ENCODE measurements at places on chromosomes 4 and X. TPM values are rescaled to one million over a fixed set of nuclear protein-coding genes. Genes with fewer than 3 reads are reported as not detected.
A peak's percentile ranks its signal among the peaks of the same experiment; 100 is the strongest.

KCND1 gene
- total RNA-seq = 3.3 TPM

TXK gene
- 1.8 TPM for total RNA-seq

MCTS1 gene
- total RNA-seq = 68.7 TPM

GUCY1B1 gene
- 0.30 TPM for total RNA-seq

CNKSR2 gene
- total RNA-seq = 13.4 TPM

ANXA10 gene
- total RNA-seq = not detected

NUP54 gene
- 75.6 TPM for total RNA-seq

GRCh38 chrX:122941806-122942205 lies 242.3 kb upstream of the GRIA3 start:
- H3K27me3 ChIP-seq = no peaks in the 10 kb centered on the region
- H3K36me3 ChIP-seq = no peaks in the 10 kb centered on the region
- no peak overlapping the region for H3K4me3 ChIP-seq
- no peak for DNase-seq
- H3K27ac ChIP-seq = no peak overlapping the region

DNA sequence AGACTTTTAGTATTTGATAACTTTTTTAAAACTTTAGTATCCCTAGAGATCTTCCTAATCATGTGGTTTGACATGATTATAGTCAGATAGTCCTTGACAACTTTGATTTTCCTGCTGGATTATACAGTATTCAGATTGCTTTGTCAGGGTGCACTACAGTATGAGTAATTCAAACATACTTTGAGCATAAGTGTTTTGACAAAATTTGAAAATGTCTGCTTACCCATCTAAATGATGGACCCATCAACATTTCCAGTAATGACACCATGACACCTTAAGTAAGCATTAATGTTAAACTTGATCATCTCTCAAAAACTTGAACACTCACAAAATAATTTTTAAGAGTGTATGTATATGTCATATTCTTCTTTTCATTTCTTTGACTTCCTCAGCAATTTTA lies 514.5 kb upstream of the SMIM31 start:
- H3K27ac ChIP-seq = no peak overlapping the region
- H3K4me3 ChIP-seq = no peak overlapping the region
- H3K36me3 ChIP-seq = no peaks in the 10 kb centered on the region
- no peaks in the 10 kb centered on the region for H3K27me3 ChIP-seq
- H3K4me1 ChIP-seq = no peaks in the 10 kb centered on the region

GRCh38 chrX:124415115-124415800 lies 68.9 kb downstream of the SH2D1A start:
- no peaks in the 10 kb centered on the region for H3K36me3 ChIP-seq
- peaks cover 8% of the 10 kb centered on the region for H3K4me1 ChIP-seq
- no peaks in the 10 kb centered on the region for H3K27me3 ChIP-seq
- no peak for DNase-seq
- H3K27ac ChIP-seq = no peak overlapping the region

- H3K27ac ChIP-seq = no peak overlapping the region
- no peak overlapping the region for H3K4me3 ChIP-seq
- no peaks in the 10 kb centered on the region for H3K36me3 ChIP-seq
- H3K27me3 ChIP-seq = no peaks in the 10 kb centered on the region
- no peak for DNase-seq
Measured at GRCh38 chrX:153474266-153474665, 3.9 kb upstream of the HAUS7 start.

GRCh38 chr4:14524276-14524675 lies 478.0 kb upstream of the CPEB2 start:
- no peak overlapping the region for H3K27ac ChIP-seq
- H3K36me3 ChIP-seq = no peaks in the 10 kb centered on the region
- H3K27me3 ChIP-seq = no peaks in the 10 kb centered on the region
- DNase-seq = no peak
- no peak overlapping the region for H3K4me3 ChIP-seq

DNA sequence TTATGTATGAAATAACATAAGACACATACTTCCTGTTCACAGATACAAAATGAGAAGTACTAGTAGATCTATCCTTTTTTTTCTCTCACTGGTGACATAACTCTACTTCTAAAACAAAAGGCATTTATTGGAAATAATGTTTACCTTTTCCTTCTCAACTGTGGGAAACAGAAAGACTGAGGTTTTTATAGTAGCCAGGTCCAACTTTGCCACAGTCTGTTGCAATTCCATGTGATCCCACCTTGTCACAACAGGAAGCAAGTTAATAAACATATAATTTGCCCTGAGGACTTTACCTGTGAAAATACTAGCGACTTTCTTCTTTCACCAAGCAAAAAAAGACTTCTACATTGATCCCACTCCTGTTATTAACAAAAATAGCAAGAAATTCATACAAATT lies 475.8 kb downstream of the PDGFC start:
- no peaks in the 10 kb centered on the region for H3K4me1 ChIP-seq
- no peaks in the 10 kb centered on the region for H3K36me3 ChIP-seq
- H3K27me3 ChIP-seq = no peaks in the 10 kb centered on the region

GRCh38 chr4:145011636-145012035 lies 86.4 kb downstream of the ANAPC10 start:
- peaks cover 47% of the 10 kb centered on the region for H3K36me3 ChIP-seq
- H3K4me3 ChIP-seq = no peak overlapping the region
- DNase-seq = no peak
- H3K27ac ChIP-seq = no peak overlapping the region

GRCh38 chrX:1601051-1601767 lies 9.8 kb downstream of the AKAP17A start:
- H3K27ac ChIP-seq = no peak overlapping the region
- peaks cover 3% of the 10 kb centered on the region for H3K4me1 ChIP-seq
- peaks cover 71% of the 10 kb centered on the region for H3K36me3 ChIP-seq

DNA sequence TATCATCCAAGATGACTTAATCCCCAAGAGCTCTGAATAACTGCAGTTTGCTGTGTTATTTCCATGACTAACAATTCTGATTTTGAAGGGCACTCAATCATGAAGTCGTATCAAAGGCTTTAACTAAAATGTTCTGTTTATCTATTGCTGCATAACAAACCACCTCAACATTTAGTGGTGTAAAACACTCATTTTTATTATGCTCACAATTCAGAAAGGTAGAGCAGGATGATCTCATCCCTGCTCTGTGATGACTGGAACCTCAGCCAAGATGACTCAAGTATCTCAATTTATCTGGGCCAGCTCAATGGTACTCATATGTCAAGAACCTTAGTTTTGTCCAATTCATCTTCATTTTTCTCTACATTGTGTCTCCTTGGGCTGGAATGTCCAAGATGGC lies 451.1 kb downstream of the PPARGC1A start:
- no peak overlapping the region for H3K4me3 ChIP-seq
- no peak for DNase-seq
- H3K4me1 ChIP-seq = no peaks in the 10 kb centered on the region
- no peak overlapping the region for H3K27ac ChIP-seq
- no peaks in the 10 kb centered on the region for H3K27me3 ChIP-seq

GRCh38 chrX:12954981-12955380 lies 19.9 kb upstream of the TMSB4X start:
- peak overlapping the region; percentile 96 for H3K27ac ChIP-seq
- DNase-seq = no peak
- no peaks in the 10 kb centered on the region for H3K36me3 ChIP-seq
- H3K4me1 ChIP-seq = peaks cover 63% of the 10 kb centered on the region

Measured in activated T-helper 2 cell treated with anti-CD3 and anti-CD28 coated beads, Interferon-gamma antibody, Interleukin-2, Interleukin-4, amounts not matched to agents 10 μg/mL and 5 μg/mL and 100 μg/mL, durations not matched to agents 14 hours and 24 hours and 36 hours (primary cell).